ENCODE measurements at places on chromosomes 12 and 14.

GRCh38 chr12:119399301-119399700 lies 64.8 kb downstream of the CCDC60 start:
- no peak for DNase-seq

DNA sequence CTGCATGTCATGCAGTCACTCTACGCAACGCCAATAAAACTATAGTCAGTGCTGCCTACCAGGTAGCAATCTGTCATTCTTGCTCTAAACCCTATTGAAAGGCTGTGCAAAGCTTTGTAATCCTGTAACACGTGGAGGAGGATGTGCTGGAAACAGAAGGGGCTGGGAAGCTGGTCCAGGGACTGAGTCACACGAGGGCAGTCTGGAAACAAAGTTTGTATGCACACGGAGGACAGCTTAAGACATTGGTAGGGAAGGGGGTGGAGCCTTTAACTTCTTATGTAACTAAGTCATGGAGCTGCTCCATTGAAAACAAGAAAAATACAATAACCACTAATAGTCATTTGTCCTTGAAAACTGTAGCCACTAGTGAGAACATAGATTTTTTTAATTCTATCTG lies 128.0 kb downstream of the BCAT1 start:
- no peak for DNase-seq

DNA sequence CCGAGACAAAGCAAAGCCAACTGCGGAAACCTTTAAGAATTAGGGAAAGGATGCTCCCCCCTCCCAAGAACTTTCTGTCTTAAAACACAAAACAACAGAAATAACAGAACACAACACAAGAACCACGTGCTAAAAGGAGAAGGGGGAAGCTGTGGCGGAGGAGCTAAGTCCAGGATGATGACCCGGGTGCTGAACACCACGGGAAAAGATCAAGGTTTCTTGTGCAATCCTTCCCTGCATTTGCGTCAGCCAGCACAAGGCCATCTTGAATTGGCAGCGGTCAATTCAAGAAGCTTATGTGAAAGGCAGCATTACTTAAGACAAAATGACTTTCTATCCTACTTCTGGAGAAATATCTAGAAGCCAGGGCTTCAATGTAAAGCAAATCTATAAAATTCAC lies 11.0 kb upstream of the CREBL2 start:
- DNase-seq = no peak

DNA sequence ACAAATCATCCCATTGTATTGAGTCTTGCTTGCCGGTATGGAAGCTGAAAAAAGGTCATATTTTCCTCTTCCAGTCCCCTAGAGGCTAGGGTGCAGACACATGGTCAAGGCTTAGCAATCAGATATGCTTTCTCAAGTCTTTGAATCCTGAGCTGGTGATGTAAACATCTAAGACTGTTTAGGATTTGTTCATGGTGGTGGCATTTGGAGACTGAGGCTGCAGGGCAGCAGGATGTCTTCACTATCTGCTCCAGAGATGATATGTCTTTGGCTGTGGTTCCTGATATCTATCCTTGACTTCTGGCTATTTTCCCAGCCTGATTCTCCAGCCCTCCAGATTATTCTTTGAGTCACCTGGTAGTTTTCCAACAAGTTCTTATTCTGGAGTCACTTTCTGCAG lies 50.5 kb upstream of the DACT1 start:
- no peak for DNase-seq

GRCh38 chr14:57275023-57275664 lies 6.4 kb downstream of the AP5M1 start:
- no peak for DNase-seq

GRCh38 chr12:112527082-112527481 lies 108.3 kb downstream of the PTPN11 start:
- no peak for DNase-seq

GRCh38 chr14:91252871-91253794 lies 8.6 kb upstream of the GPR68 start:
- DNase-seq = peak; percentile 51

- DNase-seq = no peak
These were observed 54.7 kb downstream of the BCL11B start for GRCh38 chr14:99217066-99217955.

- no peak for DNase-seq
These were observed 1.5 kb downstream of the PTMS start for GRCh38 chr12:6767353-6768319.

DNA sequence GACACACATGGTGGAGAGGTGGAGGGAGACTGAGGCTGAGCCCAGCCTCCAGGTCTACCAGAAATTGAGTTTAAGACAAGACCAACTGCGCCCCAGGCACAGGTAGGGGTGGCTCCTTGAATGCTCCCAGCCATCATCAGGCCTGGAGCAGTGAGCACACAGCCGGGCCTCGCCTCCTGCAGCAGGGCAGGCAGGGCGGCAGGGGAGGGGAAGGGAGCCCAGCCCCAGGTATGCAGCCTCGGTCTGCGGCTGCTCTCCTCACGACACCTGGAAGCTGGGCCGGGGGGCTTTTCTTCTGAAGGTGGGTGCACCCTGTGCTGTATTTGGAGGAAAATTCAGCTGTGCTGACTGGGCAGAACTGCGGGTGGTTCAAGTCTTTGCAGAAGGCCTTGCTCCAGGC lies 29.5 kb upstream of the TDRD9 start:
- no peak for DNase-seq

DNA sequence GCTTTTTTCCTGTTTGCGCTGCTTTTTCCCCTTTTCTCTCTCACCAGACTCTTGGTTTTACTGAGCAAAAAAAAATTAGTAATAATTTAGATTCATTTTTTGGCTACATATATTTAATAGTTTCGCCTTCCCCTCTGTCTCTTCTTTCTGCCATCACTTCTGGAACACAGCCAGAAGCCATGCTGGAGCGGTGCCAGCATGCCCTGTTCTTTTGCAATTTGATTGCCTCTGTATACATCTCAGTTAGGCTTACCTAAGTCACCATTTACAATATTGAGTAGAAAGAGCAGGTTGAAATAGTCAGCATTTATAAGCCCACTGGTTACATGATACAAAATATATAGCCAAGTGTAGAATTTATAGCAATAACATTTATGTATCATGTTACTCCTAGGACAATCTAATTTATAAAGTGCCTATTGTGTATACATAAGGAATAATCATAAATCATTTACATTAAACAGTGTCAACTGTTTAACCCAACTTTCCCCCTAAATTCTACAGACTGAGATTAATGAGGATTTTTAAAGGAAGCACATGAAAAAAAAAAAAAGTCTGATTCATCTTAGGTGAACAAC lies 413.8 kb upstream of the SOX5 start:
- no peak for DNase-seq

DNA sequence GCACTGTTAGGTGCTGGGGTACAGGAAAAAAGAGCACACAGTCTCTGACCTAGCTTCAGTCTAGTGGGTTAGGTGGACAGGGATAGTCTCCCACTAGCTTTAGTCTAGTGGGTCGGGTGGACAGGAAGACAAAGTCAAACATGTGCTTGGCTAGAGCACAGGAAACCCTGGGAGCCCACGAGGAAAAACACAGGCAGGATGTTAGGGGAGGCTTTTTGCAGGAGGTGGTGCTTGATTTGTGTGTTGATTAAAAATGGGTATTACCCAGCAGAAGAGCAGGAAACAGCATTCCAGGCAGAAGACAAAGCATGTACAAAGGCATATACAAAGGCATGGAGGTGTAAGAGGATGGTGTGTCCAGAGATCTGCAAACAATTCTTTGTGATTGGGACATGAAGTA lies 23.3 kb downstream of the SLC38A2 start:
- no peak for DNase-seq

- no peak for DNase-seq
These were observed 38.0 kb downstream of the CHGA start for GRCh38 chr14:92960706-92961566.

DNA sequence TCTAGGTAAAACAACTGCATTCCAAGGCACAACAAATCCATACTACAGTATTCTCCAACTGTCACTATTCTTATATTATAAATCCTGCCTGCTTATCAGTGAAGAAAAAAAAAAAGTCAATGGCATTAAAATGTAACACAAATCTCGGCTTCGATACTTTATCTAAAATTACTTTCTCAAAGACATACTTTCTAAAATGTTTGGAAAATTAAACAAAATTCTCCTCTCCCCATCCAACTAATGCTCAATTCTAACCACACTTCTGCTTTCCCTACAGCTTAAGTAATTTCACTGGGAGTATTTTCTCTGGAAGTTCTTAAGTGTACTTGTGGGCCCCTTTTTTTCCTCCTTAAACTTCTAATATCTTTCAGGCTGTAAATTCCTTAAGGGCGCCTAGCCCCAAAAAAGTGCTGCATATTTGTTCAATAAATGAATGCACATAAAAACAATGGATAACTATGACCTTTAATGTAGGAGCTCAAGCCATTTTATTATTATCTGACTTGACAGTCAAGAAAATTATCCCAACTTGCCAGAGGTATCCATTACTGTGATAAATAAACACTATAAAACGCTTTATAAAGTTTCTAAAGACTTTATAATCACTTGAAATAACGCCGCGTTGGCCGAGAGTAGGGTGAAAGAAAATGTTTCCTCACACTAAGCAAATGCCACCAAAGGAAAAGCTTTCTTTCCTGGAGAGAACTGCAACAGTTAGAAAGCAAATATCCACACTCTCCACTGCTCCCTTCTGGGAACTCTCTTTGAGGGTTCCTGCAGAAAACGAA lies 977 bp downstream of the HEATR5A start:
- DNase-seq = no peak

- DNase-seq = no peak
These were observed 99.0 kb downstream of the KCNH5 start for GRCh38 chr14:62946221-62946620.

DNA sequence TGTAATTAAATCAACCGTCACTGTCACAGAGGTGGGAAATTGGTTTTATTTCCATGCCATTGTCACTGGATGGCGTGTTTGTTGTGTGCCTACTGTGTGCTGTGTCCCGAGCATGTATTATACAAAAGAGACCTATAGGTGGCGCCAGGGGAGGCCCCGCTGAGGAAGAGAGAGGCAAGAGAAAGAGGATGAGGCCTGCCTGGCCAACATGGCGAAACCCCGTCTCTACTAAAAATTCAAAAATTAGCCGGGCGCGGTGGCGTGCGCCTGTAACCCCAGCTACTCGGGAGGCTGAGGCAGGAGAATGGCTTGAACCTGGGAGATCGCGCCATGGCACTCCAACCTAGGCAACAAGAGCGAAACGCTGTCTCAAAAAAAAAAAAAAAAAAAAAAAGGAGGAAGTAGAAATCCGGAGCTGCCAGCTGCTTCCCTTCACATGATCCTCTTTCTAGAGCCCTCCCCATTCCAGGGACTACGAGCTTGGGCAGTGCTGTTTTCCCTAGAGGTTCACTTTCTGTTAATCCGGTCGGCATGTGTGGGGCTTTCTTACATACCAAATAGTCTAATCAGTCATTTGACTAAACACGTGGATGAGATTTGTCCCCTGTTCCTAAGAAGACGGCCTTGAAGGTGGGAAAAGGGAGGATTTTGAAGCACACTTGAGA lies 6.4 kb upstream of the CCDC175 start:
- DNase-seq = no peak

GRCh38 chr12:24879644-24880043 lies 69.3 kb downstream of the BCAT1 start:
- no peak for DNase-seq

DNA sequence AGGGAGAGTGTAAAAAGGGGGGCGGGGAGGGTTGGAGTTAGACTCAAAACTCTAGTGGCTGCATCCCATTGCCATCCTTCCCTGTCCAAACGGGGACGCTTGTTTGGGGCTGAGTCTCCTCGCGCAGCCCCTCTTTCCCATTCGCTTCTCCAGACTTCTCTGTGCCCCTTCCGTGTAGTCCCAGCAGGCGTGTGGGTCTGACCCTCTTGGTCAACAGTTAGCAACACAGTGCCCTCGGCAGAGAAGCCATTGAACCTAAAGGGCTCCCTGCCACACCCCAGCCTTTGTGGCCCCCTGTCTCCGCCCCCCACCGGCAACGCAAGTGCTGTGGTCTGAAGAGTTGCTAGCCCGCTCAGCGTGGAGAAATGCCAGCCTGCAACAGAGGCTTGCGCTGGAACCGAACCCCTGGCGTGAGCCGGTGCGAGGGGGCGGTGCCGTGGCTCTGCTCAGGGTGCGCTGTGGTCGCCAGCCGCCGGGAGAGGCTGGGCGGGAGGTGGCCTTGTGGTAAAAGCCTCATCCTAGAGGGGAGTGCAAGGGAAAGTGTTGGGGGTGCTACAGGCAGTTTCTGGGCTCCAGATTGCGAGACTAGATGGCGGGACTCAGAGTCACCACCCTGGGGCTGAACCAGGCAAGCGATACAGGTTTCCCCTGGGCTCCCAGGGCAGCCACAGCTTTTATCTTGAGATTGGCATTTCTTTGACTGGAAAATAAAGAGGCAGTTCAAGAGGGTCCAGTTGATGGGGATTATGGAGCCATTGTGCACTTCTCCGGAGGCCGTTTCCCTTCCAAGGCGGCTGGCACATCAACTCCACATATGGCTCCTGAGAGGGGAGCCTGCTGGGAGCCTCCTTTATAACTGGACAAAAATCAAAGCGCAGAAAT lies 2.1 kb downstream of the PLXNC1 start:
- no peak for DNase-seq

DNA sequence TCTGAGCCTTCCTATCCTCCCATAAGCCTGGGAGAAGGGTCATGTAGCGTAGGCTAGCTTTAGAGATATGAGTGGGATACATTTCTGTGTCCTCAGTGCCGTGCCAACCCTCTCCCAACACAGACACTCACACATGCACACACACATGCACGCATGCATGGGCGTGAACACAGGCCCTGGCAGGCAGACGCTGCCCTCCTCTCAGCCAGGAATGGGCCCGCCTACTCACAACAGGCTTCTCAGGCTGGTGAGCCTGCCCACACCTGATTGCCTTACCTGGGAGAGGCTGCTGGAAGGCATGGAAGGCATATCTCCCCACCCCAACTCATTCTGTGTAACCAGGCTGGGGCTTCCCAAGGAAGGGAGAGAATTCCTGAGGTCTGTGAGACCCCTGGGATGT lies 12.8 kb upstream of the ACVR1B start:
- DNase-seq = no peak

GRCh38 chr14:80404413-80404812 lies 193.1 kb upstream of the DIO2 start:
- no peak for DNase-seq

GRCh38 chr12:99130808-99131553 lies 485.9 kb downstream of the APAF1 start:
- DNase-seq = no peak

- DNase-seq = no peak
These were observed 391.7 kb upstream of the OR4E1 start for GRCh38 chr14:22065347-22065746.

- no peak for DNase-seq
These were observed 11.6 kb downstream of the DAD1 start for GRCh38 chr14:22577334-22577908.

DNA sequence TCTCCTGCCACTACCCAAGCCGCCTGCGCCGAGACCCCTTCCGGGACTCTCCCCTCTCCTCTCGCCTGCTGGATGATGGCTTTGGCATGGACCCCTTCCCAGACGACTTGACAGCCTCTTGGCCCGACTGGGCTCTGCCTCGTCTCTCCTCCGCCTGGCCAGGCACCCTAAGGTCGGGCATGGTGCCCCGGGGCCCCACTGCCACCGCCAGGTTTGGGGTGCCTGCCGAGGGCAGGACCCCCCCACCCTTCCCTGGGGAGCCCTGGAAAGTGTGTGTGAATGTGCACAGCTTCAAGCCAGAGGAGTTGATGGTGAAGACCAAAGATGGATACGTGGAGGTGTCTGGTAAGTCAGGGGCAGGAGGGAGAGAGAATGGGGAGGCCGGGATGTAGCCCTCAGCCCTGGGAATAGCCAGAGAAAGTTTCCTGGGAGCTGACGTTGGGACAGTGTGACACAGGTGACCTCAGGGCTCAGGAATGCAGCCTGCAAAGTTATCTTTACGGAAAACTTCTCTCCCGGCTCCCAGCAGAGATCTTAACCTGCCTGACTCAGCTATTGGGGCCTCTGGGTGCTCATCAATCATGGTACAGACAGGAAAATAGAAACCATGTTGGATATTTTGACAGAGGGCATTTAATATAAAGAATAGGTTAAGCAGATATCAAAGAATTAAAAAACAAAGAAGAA lies 747 bp downstream of the HSPB8 start:
- no peak for DNase-seq
